IPS-NIHi11 (cell line): ENCODE measurements at places on chromosomes 11 and 22.

GRCh38 chr11:128472128-128473089 lies 114.9 kb downstream of the ETS1 start:
- DNase-seq, result no peak

GRCh38 chr22:37279331-37280181 lies 2.8 kb upstream of the CYTH4 start:
- DNase-seq, result no peak

DNA sequence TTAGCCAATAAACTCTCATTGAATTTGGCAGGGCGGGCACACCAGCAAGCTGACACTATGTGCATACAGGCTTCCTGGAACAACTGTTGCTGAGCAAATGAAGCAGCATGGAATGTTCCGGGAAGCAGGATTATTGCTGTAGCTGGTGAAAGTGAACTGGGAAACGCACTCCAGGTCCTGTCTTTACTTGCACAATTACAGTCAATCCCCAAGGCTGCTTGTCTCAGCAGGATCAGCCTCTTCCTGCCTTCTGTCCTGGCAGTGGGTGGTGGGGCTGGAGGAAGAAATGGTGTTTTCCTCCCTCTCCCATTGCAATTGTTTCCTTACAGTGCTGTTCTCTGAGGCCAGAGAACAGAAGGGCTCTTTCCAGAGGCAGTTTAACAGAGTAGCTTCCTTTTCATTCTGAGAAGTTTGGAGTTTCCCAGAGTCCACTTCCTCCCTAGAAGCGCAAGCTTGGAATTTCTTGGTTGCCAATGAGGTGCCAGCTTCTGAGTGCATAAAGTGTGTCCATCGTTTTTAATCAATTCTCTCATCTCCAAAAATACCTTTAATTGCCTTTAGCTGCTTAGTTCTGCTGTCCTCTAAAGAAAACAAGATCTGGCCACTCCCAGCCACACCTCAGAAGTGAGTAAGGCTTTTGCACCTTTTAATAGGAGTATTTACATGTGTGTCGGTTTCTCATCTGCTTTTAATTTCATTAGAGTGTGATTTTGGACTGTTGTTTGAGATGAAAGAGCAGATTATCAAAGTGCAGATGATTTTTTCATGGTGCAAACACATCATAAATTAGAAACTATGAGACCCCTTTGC lies 19.9 kb downstream of the CD44 start:
- no peak for DNase-seq

DNA sequence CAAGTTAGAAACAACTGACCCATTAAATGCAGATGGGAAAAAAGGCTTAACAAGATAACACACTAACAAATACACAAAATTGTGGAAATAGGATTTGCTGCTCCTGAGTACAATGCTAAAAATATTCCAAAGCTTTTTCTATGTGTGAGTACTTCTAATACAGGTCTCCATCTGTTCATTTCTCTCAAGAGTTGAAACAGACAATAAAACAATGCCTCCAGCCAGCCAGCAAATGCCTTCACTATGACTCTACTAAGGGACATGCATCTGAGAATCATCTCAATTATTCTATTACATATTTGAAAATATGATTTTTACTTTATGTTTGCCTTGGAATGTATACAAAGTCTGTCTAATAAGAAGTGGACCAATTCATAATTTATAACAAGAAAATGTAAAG lies 119.0 kb downstream of the CADM1 start:
- no peak for DNase-seq

- DNase-seq, result no peak
These were observed 63.2 kb downstream of the SGSM3 start for GRCh38 chr22:40433416-40434090.

GRCh38 chr11:18452927-18453326 lies 2.7 kb upstream of the LDHAL6A start:
- DNase-seq, result no peak

DNA sequence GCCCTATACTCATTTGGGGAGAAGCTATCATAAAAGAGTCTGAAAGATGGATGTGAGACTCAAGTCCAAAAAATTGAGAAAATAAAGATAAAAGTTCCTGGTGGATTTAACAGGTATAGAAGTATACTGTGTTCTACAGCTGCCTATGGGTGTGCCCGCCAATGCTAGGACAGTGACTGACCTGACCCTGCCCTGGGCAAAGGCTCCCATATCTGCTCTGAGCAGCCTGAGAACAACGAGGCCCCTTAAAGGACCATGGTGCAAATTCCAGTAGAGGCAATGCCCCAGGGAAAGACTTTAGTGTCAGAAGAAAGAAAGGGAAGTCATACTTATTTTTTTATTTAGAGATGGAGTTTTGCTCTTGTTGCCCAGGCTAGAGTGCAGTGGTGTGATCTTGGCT lies 181.8 kb downstream of the NAV2 start:
- DNase-seq, result no peak
